HEK293T (cell line): ENCODE measurements at places on chromosomes 1 and 21.

DNA sequence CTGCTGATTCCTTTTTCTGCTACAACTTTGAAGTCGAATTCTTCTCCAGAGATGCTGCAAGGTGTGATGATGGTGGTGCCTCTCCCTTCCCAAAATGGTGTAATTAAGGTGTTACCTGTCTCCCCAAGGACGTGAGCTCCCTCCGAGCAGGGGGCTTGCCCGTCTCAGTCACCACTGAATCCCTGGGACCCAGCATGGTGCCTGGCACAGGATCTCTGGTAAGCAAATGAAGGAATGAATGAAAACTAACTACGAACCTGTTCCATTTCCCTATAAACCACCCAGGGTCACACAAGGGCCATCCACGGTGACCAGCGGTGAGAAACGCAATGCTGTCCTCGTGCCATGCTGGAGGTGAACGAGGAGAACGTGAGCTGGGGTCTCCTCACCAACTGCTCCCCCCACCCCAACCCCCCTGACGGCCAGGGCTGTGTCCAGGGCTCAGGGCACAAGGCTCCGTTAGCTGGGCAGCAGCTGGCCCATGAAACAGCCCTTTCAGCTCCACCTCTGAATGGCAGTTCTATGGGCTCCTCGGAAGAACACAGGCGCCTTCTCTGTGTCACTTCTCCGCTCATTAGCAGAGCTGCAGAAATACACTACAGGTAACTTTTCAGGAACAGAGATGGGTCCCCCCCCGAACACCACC, 2.2 kb upstream of the MATN1 start:
- no peak for DNase-seq

- no peak for DNase-seq
Observed at GRCh38 chr1:180912211-180912800, 391 bp upstream of the KIAA1614 start.

DNA sequence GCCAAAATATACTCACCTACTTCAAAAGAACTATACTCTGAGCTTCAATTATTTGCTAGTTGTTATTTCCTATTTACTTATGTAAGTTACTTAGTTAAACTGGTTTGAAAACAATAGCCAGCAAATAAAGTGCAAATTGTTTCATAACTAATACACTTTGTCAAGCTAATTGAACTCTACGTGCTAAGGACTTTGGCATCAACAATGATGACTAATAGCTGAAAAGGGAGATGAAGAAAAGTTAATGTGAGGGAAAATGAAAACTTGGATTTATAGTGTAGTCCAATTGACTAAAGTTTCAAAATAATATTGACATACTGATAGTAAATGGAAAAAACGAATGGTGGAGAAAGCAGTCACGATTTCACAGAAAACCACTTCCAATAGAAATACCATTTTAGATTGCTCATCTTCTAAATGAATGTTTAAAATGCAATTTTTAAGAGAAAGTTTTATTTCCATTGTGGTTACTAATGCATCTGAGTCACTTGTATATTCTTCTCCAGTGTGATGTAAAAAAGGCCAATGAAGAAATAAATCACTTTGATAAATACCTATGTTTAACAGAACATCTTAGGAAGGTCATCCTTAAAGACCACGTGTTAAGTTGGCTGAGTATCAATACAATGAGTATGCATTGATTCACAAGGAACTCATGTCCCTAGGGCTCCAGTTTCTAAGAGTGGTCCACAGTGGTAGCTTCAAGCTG, 455.2 kb downstream of the LTN1 start:
- DNase-seq: no peak

GRCh38 chr1:221440658-221441057, 301.2 kb downstream of the DUSP10 start:
- DNase-seq: no peak

DNA sequence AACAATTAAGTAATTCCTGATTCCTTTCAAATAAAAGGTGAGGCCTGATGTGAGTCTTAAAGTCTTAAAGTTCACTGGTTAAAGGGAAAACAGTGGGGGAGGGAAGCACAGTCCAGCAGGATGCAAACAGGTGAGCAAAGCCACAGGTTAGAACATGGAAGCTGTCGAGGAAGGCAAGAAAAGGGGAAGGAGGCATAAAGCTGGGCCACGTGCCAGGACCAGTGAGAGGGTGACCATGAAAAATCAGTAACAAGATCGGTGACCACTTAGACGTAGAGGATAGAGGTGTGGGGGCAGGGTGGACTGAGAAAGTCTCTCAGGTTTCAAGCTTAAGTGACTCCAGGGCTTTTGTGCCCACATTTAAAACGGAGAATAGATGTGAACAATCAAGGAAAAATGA, 231.3 kb downstream of the SETD4 start:
- no peak for DNase-seq
